AG08395 (cell line): ENCODE measurements at places on chromosomes 12 and 14.

DNA sequence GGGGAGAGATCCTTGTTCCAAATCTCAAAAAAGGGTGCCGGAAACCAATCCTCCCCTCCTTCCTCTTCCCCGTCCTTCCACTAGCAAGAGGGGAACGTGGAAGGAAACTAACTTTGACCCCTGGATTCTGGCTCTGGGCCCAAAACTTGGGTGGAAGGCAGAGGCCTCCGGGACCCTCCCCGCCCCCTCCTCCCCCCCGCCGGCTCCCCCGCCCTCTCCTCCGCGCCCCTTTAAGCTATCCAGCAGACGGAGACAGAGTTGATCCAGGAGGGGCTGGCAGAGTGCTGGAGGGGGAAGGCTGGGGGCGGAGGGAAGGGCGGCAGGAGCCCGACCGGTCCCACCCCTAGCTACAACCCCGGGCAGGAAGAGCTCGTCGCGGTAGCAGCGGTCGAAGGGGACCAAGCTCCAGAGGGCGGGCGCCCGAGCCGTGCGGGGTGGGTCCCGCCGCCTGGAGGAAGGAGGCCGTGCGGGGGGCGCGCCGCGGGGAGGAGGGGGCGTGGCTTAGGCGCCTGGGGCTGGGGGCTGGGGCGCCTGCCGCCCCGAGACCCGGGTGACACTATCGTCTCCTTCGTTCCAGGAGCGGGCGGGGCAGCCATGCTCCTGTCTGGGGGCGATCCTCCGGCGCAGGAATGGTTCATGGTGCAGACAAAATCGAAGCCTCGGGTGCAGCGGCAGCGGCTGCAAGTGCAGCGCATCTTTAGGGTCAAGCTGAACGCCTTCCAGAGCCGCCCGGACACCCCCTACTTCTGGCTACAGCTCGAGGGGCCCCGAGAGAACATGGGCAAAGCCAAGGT lies at the start of gene NYNRIN:
TSS of gene NYNRIN (plus strand) at position 351 of the 794 bp plus-strand sequence. CDS start at position 595, 244 bp downstream.
- DNase-seq, result peak; percentile 54

GRCh38 chr12:113764661-113765060 lies 201.5 kb downstream of the RBM19 start:
- no peak for DNase-seq

GRCh38 chr12:122356192-122356635 lies 66.3 kb downstream of the CLIP1 start:
- DNase-seq, result peak; percentile 62

DNA sequence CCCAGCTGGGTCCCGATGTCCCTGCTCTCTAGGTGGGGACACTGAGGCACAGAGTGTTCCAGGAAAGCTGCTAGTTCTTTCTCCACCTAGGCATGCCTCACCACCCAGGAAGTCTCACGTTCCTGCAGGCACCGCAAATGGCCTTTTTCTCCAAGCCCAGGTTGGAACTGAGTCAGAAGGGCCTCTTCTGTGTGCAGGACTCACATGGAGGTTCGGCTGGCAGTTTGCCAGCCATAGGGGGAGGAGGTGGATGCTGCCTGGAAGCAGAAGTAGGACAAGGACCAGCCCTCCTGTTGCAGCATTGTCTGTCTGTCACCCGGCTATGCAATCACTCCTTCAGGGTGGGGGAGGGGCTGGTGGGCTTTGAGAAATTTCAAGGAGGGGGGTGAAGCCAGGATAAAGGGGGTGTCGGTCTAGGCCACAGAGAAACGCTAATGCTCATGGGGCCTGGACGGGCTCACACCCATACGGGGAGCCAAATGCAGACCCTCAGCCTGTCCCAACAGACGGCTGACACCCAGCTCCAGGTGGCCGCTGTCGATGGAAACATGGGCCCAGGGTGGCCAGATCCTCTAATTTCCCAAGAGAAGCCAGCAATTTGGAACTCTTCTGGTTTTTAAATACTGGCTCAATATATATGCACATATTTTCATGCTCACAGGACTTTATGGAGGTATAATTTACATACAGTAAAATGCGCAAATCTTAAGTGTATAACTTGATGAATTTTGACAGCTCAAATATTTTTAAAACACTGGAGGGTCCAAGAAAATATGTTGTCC lies 120.5 kb downstream of the PHETA1 start:
- DNase-seq, result no peak

DNA sequence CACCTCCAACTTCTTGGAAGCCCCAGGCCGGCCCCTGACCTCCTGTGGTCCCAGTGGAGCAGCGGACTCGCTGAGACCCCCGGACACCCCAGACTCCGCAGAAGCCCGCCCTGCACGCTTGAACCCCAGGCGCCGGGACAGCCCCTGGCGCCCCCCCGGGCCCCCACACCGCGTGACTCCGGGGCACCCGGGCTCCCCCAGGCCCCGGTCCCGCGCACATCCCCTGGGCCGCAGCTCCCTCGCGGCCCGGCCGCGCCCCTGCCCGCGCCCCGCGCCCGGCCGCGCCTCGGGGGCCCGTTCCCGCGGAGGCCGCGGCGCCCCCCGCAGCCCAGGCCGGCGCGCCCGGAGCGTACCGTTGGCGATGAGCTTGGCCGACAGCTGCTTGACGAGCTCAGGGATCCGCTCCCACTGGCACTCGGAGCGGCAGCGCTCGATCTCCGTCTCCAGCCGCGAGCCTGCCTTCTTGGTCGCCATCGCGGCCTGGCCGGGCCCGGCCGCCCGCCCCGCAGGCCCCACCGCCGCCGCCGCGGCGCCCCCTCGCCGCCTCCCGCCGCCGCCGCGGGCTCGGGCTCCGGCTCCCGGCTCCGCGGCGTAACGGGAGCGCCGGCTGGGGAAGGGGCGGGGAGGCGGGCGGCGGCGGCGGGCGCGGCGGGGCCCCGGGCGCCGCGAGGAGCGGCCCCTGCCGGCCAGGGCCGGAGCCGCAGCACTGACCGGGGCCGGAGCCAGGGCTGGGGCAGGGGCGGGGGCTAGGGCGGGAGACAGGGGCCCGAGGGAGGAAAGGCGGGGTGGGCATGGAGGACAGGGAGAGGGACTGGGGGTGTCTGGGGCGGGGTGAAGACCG lies at the start of gene TTC7B:
TSS of gene TTC7B (minus strand) at position 609 of the 841 bp plus-strand sequence. CDS start at position 474, 135 bp downstream.
- DNase-seq, result peak; percentile 89

- DNase-seq, result no peak
Measured at GRCh38 chr14:55747186-55747585, 167.2 kb downstream of the KTN1 start.

- DNase-seq, result no peak
Measured at GRCh38 chr12:85182699-85183098, 97.3 kb upstream of the ALX1 start.

DNA sequence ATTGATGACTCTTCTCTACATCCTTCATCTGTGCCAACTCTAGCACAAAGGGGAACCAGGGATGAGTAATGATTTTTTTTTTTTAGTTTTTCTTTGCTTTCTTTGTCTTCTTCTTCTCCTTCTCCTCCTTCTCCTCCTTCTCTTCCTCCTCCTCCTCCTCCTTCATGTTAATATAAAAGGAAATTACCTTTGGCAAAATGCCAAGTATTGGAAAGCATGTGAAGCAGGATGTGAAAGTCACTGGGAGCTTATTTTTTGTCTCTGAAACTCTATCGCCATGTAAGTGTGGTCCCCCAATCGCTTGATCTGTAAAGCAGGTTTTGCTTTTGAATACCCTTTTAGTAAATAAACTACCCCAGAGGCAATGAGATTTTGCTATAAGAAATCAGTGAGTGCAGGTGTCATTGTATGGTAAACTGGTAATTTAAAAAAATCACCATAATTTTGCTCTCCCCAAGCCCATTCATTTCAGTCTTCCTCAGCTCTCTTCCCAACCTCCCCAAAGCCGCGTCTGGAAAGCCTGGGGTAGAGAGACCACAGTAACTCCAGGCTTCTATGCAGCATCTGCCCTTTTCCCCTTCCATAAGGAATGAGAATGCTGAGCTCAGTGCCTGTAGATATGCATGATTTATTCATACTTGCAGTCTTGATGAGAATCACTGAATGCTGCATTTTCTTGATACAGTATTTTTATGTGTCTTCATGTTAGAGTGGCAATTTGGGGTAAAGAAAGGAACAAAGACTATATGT lies 388.7 kb downstream of the TMEM117 start:
- DNase-seq, result no peak

GRCh38 chr12:9349888-9350885 lies 142.0 kb upstream of the PZP start:
- DNase-seq, result no peak

GRCh38 chr14:75023108-75023507 lies 20.4 kb downstream of the EIF2B2 start:
- DNase-seq, result no peak

- no peak for DNase-seq
Measured at GRCh38 chr12:43069768-43070221, 480.2 kb upstream of the PRICKLE1 start.

DNA sequence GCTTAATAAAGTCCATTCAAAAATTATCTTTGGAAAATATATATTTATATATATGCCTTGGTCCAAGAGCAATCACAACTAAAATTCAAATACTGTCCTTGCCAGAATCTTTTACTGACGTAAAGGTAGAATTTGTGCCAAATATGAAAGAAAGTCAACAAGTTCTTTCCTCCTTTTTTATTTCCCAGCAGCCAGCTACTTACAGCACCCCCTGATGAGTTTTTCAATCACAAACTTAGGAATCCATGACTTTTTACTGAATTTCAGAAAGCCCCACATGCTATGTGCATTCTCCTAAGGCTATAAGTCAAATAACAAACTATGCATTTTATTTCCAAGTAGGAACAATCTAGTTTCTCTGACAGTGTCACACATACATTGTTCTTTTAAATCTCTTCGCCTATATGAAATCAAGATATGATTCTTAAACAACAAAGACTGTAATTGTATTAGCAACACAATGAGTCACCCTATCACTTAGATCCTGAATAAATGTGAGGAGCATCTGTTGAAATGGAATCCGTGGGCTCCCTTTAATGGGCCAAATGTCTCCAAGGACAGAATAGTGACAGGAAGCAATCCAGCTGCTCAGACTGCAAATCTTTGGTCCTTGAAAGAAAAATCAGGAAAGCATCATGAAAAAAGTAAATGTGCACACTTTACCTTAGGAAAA lies 271.4 kb downstream of the DUSP6 start:
- DNase-seq, result no peak

GRCh38 chr12:114311974-114312373 lies 94.0 kb downstream of the TBX5 start:
- DNase-seq, result peak; percentile 84

DNA sequence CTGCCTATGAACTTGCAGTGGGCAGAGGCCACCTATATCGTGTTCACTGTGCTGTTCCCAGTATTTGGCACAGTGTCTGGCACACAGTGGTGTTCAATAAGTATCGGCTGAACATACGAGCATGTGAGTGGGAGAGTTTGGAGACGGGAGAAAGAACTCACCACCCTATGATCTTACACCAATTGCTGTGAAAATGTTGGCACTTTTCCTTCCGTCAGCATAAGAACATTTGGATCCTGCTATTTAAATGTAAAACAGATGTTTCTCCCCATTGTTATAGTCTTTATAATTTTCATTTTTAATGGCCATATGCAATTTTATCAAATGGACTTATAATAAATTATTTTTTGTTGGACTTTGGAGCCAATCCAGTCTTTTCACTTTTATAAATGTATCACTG lies 144.4 kb downstream of the EFCAB11 start:
- DNase-seq, result peak; percentile 20

DNA sequence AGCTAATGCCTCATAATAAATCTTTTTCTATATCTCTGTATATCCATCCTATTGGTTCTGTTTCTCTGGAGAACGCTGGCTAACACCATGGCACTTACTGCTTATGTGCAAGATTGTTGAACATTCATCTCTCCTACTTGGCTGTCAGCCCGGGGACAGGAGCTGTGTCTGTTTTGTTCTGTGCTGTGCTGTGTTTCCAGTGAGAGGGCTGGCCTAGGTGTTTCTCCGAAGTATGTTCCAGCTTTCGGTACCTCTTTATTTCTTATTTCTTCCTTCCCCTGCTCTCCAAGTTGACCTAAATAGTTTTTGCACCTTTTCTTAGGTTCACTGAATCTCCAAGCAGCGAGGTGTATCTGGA lies 18.8 kb upstream of the NR4A1 start:
- peak; percentile 65 for DNase-seq

DNA sequence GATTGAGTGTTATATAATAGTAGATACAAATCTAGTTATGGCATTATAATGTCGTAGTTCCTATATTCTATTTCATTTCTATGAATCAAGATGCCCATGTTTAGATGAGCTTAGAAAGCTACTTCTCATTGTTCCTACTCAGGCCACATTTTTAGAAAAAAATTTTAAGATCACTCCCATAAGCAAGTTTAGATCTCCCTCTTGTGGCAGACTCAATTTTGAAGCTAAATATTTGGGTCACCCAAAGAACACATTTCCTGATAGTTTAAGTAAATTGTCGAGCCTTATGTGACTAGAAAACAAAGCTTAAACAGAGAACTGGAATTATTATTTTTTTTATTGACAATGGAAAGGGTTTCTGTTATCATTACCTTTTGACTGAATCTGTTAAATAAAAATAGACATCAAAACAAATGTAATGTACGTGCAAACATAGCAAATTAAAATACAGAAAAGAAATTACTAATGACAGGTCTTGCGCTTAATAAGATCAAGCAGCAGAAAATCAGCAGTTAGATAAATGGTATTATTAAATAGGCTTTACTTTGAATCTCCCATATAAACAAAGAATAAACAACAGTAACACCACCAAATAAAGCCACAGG lies 180.2 kb downstream of the ACSS3 start:
- peak; percentile 33 for DNase-seq

DNA sequence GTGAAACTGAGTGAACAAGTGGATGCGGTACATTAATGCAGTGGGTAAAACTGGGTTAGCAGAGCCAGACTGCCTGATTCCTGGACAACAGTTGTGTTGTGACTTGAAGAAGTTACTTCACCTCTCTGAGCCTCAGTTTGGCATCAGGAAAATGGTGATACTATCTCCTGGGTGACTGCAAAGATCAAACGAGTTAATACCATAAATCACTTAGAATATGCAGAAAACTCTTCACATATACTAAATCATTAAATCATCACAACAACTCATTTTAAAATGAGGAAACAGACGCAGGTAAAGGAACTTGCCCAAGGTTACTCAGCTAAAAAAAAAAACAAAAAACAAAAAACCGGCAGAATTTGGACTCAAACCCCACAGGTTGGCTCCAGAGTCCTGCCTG lies 811 bp downstream of the MTERF2 start:
- DNase-seq, result no peak

DNA sequence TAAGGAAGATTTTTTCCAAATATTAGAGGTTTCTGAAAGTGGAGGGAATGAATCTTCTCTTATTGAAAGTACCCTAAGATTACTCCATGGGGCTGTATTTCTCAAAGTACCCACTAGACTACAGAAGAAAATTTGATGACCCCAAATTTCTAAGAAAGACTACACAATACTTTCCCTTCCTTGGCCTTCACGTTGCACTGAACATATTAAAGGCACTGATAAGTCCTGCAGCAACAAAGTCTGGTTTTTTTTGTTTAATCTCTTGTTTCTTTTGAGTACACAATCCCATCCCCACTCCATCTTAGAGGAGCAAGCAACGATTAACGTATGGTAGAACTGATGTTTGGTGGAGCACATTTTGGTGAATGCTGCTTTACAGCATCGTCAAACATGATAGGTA lies 70.1 kb downstream of the SRRM4 start:
- no peak for DNase-seq

- peak; percentile 50 for DNase-seq
Measured at GRCh38 chr12:92075425-92075914, 70.2 kb downstream of the BTG1 start.

GRCh38 chr12:91361864-91362263 lies 179.2 kb upstream of the DCN start:
- DNase-seq, result peak; percentile 39
